ENCODE measurements at places on chromosomes 1 and 21.

DNA sequence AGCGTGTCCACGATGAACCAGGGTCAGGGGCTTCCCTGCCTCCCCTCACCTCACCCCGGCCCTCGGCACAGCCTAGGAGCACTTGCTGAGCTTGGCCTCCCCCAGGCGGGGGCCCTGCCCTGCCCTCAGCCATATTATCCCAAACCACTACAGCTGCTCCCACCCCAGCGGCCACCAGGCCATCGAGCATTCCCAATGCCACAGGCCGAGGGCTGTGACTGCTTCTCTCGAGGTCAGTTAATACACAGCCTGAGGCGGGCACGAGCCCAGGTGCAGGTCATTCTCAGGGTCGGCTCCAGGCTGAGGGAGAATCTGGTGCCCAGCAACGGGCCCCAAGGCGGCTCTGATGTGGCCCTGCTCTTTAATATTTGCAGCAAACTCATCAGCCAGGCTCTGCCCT lies 8.4 kb upstream of the GPR153 start:
- DNase-seq, result no peak

- DNase-seq, result no peak
These were observed 102.3 kb downstream of the PDE4B start for GRCh38 chr1:65894738-65895605.

DNA sequence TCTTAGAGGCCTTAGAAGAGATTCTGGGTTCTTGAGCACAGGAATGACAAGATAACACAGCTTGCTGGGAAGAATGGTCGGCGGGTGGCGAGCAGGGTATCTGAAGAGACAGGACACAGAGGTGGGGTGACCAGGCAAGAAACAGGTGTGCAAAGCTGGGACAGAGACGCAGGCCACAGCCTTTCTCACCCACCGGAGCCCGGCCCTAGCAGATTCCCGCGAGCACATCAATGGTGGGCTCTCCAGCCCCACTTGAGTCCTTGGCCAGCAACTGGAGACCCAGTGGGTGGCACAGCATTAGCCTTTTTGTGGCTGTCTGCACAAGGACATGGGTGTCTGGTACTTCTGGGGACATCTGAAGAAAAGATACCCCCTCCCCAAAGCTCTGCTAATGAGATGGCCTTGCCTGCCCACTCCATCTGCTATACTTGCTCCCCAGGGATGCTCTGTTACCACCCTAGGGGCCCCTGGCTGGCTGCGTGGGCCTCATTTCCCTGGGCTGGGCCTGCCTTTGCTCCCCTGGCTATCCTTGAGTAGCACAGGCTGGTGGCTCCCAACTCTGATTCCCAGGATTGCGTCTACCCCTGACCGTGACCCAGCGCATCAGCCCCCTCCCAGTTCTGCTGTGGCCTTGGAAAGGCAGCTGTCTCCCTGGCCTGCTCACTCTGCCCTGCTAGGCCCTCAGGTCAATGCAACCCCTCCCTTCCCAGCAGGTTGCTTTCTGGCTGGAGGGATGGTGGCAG lies 127.2 kb upstream of the ADAR start:
- no peak for DNase-seq

GRCh38 chr1:182617014-182617429 lies 12.8 kb upstream of the RGS16 start:
- DNase-seq, result no peak

- no peak for DNase-seq
These were observed 169.0 kb downstream of the PLPP3 start for GRCh38 chr1:56410405-56410804.

GRCh38 chr1:228306275-228307217 lies 98.7 kb downstream of the OBSCN start:
- no peak for DNase-seq
